Astrocyte of the hippocampus (primary cell): ENCODE measurements at places on chromosomes 2 and 18.

DNA sequence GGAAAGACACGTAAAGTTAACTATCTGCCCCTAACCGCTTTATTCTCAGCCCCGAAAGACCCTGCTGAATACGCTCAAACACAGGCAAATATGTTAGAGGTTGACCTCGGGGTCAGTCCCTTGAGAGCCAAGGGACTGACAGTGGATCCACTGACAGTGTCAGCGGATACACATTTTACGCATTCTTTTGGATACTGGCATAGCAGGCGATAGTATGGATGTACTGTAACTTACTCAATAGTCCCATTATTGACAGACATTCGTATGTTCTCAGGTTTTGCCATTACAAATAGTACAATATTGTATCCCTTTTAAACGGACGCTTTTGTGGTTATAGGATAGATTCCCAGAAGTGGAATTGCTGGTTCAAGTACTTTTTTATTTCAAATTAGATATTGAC lies 13.4 kb downstream of the ATP6V1B1 start:
- no peak for DNase-seq

DNA sequence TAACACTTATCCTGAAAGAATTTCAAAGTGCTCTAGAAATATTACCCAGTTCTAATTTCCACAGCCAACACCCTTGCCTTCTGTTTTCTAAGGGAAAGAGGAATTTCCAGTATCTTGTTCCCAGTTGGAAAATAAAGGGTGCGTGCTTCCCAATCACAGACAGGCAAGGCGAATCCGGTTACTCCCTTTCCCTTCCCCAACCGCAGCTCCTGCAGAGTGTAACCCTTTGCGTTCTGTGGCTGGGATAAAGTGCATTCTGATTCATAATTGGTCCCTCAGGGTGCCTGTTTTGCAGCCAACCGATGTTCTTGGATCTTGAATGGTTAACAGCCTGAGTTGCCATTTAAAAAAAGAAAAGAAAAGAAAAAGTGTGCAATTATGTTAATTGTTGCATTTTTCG lies 40.6 kb upstream of the PGAP1 start:
- peak; percentile 75 for DNase-seq

DNA sequence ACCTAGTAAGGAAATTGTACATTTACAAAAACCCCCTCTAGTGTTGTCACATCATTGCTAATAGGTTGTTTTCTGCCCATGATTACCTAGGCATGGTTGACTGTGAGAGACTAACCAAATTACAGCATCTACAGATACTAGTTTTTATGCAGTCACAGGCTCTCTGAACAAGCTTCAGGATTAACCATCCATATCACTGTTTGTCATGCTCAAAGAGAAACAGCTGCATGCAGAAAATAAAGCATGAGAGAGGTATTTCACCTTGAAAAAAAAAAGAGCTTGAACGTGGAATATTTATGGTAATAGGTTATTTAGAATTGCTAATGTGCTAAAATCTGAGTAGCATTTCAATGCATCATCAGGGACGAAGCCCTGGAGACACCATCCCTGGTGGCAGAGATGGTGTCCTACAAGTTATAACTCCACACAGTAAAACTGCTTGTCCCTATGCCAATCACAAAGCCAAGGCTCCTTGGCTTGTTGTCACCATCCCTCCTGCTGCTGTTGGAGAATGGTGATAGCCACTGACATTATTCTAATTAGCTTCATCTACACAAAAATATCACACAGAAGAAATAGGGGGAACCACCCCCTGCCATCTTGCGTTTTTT lies 5.4 kb downstream of the NEB start:
- peak; percentile 13 for DNase-seq

DNA sequence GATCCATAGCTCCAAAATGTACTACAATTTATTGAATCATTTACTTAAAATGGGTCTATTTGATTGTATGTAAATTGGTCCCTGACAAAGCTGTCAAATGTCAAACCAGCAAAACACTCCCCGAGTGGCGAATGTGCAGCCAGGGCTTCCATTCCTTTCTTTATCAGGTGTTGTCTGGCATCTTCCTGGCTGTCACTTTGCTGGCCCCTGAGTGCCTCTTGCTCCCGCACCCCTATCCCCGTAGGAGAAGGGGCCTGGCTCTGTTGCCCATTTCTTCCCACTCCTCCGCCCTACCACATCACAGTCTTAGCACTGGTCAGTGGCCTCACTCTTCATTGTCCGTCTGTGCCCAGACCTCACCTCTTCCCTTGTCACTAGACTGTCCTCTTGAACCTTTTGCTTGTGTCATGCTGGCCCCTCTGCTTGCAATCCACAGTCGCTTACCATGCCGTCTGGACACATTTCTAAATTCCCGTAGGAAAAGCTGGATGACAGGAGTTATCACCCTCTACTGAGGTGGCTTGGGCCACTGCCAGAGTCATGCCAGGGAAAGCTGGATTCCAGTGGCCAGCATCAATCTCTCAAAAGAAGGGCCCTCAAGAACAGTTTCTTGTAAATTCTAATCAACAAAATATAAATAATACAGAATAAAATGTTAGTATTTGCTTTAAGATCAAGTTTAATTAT lies 15.4 kb downstream of the UBE2F start:
- no peak for DNase-seq

DNA sequence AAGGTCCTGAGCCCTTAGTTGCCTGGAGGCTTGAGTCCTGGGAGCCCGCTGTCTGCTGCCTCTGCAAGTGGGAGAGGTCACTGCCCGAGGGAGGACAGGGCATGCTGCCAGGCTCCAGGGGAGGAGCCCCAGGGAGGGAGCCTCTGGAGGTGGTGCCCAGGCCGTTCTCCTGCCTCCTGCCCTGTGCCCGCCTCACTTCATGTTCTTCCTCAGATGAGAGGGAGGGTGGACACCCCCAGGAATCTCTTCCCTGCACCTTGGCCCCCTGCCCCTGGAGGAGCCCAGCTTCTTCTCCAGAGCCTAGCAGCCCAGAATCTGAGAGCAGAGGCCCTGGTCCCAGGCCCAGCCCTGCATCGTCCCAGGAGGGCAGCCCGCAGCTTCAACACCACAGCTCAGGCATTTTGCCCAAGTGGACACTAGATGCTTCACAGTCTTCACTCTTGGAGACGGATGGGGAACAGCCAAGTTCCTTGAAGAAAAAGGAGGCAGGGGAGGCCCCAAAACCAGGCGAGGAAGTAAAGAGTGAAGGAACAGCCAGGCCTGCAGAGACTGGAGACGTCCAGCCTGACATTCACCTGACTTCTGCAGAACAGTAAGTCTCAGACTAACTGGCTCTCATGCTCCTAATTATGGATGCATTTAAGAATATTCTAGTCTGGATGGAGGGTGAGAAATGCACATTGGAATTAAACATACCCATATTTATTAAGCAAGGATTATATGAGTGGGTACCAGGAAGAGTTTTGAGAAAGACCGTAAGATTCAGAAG lies 12.1 kb downstream of the PSD4 start:
- DNase-seq = peak; percentile 44
